ENCODE measurements at places on chromosomes 12 and 14.

GRCh38 chr12:51183816-51184215 lies 10.9 kb upstream of the TFCP2 start:
- peak; percentile 28 for DNase-seq

DNA sequence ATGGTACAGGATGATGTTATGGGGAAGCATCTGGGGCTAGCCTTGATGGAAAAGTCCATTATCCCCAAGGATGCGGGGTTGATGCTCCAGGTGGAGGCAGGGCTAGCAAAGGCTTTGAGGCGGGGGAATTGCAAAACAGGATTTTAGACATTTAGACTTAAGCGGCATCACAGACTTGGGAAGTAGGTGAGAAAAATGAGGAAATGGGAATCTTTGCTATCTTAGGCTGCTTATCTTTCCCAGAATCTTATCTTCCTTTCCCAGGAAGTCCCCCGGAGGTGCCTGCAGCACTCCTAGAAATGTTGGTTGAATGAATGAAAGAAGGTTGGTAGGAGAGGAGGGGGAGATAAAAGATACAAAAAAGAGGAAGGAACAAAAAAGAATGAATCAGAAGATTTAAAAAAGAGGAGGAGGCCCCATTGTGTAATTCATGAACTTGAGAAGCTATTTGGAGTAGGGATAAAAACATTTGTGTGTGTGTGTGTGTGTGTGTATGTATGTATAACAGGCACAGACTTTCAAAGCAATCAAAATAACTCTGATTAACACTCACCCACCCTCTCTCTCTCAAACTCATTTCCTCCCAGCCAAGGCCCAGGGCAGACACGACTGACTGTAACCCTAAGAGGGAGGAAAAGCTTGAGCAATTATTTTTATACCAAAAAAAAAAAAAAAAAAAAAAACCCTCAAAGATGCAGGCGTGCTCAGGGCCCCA lies 62.5 kb upstream of the TBX3 start:
- no peak for DNase-seq

GRCh38 chr14:56221382-56222128 lies 103.3 kb downstream of the PELI2 start:
- DNase-seq = peak; percentile 32

DNA sequence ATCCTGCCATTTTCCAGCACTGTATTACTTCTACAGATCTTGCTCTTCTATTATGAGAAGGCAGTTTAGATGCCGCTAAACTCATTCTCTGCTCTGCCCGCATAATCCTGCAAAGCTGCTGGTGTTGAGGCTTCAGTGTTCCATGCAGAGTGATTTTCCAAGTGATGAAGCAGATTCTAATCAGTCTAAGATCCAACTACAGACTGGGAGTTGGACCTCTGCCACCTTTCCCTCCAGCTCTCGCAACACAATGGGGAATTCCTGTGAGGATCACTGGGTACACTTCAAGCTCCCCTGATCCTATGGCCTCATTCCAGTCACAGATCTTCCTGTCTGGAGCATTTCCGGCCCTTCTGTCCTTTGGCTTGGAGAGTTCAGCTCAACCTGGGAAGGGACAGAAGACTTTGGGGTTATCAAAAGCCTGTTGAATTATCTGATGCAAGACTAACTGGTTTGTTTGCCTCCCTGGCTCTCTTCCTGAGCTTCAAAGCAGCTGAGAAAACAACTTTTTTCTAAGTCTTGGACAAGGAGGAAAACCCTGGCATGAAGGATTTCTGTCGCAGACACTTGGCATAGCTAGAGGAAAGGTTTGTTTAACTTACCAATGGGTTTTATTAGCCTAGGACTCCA lies 333.9 kb downstream of the ZFP36L1 start:
- no peak for DNase-seq

DNA sequence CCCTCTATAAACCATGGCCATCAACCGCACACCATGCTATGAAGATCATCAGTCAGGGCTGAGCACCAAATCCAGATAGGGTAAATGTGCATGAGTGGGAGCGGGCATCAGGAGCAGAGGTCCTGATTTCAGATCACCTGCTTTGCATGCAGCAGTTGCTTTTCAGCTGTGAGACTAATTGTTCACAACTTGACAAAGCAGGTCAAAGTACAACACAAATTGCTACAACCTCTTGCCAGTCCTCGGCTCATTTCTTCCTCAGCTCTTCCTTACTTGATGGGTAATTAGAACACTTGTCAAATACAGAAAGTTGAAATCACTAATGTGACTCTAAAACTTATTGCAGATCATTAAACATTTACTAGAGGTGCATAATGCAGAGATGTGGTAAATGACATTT lies 171.6 kb downstream of the PPM1H start:
- no peak for DNase-seq

GRCh38 chr14:51209457-51209856 lies 30.6 kb upstream of the TMX1 start:
- no peak for DNase-seq

DNA sequence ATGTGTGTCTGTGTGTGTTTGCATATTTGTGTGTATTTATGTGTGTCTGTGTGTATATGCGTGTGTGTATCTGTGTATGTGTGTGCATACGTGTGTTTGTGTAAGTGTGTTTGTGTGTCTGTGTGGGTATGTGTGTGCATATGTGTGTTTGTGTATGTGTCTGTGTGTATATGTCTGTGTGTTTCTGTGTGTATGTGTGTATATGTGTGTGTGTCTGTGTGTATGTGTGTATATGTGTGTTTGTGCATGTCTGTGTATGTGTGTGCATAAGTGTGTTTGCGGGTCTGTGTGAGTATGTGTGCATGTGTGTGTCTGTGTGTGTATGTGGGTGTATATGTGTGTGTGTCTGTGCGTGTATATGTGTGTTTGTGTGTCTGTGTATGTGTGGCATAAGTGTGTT lies 1030.5 kb upstream of the TMEM132C start:
- no peak for DNase-seq

Data from hematopoietic multipotent progenitor cell treated with erythropoietin and hydrocortisone succinate and interleukin-3 and kit ligand, for 8 days (in vitro differentiated cells).